OCI-M1 (cell line): ENCODE measurements at places on chromosomes 7 and 10.

- no peak for DNase-seq
Measured at GRCh38 chr7:30453921-30454320, 24.7 kb downstream of the NOD1 start.

GRCh38 chr10:107409522-107409921 is 245.0 kb upstream of the SORCS1 start:
- peak; percentile 75 for DNase-seq

DNA sequence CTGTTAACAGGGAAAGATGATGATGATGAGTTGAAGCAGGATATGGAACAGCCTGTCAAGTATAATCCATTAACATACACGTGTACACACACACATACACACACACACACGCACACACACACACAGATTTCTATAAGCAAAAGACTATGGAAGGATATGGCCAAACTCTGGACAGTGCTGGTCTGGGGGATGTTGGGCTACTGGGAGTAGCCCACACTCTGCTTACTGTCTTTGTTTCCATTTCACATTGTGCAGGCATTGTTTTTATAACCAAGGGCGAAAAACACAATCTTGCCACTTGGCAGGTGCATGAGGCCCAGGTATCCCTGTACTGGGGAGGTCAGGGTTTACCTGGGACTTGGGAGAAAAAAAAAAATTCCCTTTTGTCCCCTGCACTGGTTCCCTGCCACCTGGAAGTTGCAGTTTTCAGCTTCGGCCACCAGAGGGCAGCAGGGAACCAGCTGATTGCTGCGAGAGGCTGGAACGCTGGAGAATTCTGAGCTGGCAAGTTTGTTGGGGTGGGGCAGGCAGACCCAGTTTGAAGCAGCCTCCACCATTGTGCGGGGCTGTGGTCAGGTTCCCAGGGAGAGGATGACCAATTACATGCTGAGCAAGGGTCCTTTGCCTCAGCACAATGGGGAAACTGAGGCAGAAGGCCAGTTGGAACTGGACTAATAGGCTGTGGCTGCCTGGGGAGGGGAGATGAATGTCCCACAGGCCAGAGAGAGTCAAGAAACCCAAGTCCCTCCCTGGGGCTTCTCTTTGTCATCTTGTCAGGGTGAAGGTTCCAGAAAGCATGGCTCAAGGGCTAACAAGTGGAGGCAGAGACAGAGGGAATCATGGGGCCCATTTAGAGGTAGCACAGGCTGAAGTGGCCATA is 27.3 kb downstream of the PPIF start:
- DNase-seq: peak; percentile 84

- no peak for DNase-seq
Measured at GRCh38 chr10:79003183-79004100, 65.3 kb upstream of the ZMIZ1 start.

- DNase-seq: no peak
Measured at GRCh38 chr7:55786901-55787300, 75.7 kb downstream of the SEPTIN14 start.

- peak; percentile 69 for DNase-seq
Measured at GRCh38 chr10:77552252-77552651, 85.4 kb downstream of the KCNMA1 start.

GRCh38 chr7:86953219-86953618 is 106.2 kb downstream of the ELAPOR2 start:
- DNase-seq: no peak
